ENCODE measurements at places on chromosomes 5 and 9.

DNA sequence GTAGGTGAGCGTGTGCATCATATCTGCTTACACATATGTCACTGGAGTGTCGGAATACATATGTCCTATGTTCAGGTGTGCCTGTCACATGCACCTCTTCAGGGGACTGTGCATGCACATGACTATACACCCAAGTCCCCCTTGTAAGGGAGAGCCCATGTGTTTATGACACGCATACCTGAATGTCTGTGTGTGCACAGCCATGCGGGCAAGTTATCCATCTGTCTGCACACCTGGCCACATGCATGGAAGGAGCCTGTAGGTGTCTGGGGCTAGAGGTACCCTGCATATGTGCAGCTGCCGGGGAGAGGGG, 622 bp upstream of the RGS14 start:
- no peak for DNase-seq

DNA sequence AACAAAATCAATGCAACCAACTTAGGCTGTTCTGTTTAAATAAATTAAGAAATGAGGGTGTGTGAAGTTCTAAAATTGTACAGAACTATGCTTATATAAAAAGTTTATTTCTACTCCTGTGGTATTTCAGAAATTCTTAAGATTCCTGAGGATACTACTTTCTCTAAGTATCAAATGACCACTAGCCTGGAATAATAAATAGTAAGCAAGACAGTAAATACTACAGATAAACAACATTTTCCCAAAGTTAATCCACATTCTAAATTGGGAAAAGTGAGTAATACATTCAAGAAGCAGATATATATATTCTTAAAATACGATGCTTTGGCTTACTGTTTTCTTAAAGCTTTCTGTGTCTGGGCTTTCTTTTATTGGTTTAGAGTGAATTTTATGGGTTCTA, 29.5 kb downstream of the CCNH start:
- no peak for DNase-seq

DNA sequence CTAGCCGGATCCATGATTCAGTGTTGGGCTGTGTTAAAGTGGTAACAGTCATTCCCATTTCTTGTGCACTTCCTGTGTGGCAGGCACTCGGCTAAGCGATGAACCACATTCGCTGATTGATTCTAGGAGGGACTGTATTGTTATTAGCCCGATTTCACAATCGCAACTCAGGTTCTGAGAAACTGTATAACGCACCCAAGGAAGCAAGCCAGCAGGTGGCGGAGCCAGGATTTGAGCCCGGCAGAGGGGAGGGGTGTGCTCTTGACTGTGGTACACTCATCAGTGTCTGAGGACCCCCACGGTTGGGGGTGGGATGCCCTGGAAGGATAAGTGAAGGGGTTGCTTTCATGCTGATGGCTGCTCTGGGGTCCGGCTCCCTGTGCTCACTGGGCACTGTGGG, 34.7 kb downstream of the LRSAM1 start:
- DNase-seq: no peak

- DNase-seq: no peak
Measured at GRCh38 chr5:72036951-72037350, 70.3 kb upstream of the MAP1B start.

DNA sequence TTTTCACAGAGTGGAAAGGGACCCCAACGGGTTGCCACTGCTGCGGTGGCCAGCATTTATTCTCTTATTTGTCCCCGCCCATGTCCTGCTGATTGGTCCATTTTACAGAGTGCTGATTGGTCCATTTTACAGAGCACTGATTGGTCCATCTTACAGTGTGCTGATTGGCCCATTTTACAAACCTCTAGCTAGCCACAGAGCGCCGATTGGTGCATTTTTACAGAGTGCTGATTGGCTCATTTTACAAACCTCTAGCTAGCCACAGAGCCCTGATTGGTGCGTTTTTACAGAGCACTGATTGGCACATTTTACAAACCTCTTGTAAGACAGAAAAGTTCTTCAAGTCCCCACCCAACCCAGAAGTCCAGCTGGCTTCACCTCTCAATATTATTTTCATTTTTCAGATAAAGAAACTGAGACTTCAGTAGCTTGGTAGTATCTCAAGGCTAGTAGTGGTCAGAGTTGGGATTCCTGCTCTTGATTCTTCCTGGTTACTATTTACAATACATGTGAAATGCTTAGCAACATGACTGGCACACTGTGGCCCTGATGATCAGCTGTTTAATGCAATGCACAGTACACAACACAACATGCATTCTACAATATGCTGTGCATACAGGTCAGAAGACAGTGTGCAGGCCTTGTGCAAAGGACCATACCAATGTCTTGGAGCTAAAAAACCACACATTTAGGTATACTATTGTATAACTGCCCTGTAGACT, 63.6 kb upstream of the BOD1 start:
- DNase-seq: no peak

GRCh38 chr5:170757182-170757601, 26.3 kb upstream of the GABRP start:
- DNase-seq: no peak
